ENCODE measurements at places on chromosomes 7 and 10. TPM values are rescaled to one million over a fixed set of nuclear protein-coding genes. Genes with fewer than 3 reads are reported as not detected.

The PRSS37 gene
- not detected for total RNA-seq

The MICU1 gene
- 49.8 TPM for total RNA-seq

The LZTS2 gene
- total RNA-seq = 64.4 TPM

The CCDC3 gene
- 3.3 TPM for total RNA-seq

The UNCX gene
- not detected for total RNA-seq

The IGFBP3 gene
- total RNA-seq = 224 TPM

GRCh38 chr7:132053871-132054270 lies 497.4 kb upstream of the PODXL start:
- no peak for DNase-seq

The PPP1R17 gene
- total RNA-seq = not detected

GRCh38 chr7:2081526-2082135 lies 151.1 kb downstream of the MAD1L1 start:
- no peak for DNase-seq

The ZNF277 gene
- 3.8 TPM for total RNA-seq

The STRA8 gene
- total RNA-seq = not detected

DNA sequence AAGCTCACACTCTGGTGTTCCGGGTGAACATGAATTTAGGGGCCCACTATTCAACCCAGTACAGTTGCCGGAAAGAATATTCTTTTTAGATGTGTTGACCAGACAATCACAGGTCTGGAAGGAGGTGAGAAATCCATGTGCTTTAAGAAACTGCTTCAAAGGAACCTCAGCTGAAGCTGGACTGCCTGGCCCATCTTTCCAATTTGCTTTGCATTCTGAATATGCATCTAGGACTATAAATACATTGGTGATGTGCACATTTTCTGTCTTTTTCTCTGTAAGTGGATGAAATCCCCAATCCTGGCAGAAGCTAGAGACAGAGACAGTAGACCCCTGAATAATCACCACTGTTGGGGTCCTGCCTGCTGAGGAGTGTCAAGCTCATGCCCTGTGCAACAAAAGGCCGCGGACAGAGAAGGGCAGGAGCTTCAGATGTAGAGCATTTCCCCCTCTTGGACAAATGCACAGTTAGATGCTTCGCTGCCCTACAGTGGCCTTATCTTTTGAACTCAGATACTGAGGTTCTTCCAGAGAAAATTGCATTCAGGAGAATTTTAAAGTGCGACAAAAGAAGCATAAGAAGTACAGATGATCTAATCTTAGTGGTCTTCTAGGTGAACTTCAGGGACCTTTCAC lies 368.3 kb downstream of the SFMBT2 start:
- DNase-seq = no peak

The SEMA4G gene
- total RNA-seq = not detected

DNA sequence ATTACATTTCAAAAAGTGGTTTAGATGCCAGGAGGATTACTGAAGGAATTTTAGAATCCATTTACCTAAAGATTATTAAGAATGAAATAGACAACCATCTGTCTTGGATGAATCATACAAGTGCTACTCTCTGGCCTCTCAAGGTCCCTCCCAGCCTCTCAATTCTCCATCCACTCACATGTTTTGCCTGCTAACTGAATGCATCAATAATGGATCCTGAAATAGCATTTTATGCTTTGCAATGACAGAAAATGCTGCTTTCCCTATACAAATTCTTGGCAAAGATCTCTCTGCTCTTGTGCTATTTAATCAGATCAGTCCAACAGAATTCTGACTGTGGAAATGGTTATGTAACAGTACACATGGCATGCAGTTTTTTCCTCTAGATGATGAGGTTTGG lies 68.1 kb downstream of the HBP1 start:
- no peak for DNase-seq

The TET1 gene
- total RNA-seq = 0.82 TPM

All from MG63 (cell line).